ENCODE measurements at places on chromosomes 5 and 9.

DNA sequence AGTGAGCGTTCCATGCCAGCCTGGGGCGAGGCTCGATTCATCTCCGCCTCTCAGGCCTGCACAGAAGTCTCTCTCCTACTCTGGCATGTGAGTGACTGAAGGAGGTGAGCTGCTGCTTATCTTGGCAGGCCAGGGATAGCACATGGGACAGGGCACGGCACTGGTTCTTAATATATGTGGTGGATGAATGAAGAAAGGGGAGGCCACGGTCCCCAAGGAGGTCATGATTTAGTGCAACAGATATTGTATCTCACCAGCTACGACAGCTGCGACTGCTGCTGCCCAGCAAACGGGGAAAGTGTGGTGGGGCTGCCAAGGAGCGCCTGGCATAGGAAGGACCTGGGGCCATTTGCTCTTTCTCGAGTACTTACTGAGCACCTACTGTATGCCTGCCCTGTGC is 19.3 kb upstream of the MAPK9 start:
- no peak for DNase-seq

GRCh38 chr5:169325273-169325672 is 24.3 kb upstream of the SLIT3 start:
- no peak for DNase-seq

GRCh38 chr5:138968601-138969000 is 93.5 kb upstream of the LRRTM2 start:
- no peak for DNase-seq

- no peak for DNase-seq
Observed at GRCh38 chr9:108130905-108131304, 641.3 kb upstream of the KLF4 start.

- DNase-seq: no peak
Observed at GRCh38 chr9:113525831-113526230, 62.3 kb downstream of the RGS3 start.

GRCh38 chr5:172293745-172294342 is 10.3 kb upstream of the UBTD2 start:
- DNase-seq: no peak

- no peak for DNase-seq
Observed at GRCh38 chr9:135100241-135100681, 12.8 kb downstream of the OLFM1 start.

DNA sequence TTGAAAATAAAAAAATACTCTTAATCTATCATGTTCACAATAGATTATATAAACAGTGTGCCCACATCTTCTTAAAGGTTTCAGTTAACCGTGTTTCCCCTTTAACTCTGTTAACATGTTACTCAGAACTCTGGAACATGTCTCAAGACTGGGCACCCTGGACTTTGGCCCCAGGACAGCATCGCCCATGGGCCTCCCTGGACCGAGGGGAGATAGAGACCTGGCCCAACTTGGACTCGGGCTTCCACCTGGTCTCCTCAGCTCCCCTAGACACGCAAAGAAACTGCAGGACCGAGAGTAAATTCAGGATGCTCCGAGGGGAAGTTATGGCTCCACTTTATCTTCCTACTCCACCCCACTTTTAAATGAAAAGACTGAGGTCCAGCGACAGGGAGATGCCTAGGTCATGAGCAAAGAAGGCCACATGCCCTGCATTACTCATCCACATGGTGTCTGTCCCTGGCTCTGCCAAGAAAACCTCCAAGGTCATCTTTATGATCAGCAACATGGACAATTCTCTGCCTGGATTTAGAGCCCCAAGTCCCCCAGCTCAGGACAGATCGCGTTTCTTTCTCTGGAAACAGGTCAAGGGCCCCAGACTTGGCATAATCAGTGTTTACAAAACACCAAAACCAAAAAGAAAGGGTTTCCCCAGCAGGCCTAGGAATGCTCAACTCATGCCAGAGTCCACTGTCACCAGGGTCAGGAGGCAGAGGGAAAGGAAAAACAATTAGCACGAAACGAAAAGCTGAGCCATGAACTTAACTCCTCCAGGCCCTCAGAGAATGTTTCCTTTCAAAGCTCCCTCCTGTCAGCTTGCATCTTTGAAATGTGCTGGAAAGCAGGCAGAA is 17.4 kb downstream of the GPX3 start:
- DNase-seq: no peak

DNA sequence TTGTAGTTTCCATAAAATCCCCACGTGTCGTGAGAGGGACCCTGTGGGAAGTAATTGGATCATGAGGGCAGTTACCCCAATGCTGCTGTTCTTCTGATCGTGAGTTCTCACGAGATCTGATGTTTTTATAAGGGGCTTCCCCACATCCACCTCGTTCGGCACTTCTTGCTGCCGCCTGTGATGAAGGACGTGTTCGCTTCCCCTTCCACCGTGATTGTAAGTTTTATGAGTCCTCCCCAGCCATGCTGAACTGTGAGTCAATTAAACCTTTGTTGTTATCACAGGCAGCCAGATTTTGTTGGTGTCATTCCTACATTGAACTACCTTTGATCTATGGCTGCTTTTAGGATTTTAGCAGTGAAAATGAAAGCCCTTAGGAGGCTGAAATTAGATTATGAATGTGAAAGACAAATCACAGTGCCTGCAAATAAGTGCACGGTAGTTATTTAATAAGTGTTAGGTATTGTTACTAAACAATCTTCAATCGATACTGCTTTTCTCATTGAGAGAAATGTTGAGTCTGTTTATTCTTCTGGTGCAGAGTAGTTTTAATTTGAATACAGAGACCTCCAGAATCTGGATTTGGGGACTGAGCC is 68.0 kb upstream of the C6 start:
- no peak for DNase-seq

DNA sequence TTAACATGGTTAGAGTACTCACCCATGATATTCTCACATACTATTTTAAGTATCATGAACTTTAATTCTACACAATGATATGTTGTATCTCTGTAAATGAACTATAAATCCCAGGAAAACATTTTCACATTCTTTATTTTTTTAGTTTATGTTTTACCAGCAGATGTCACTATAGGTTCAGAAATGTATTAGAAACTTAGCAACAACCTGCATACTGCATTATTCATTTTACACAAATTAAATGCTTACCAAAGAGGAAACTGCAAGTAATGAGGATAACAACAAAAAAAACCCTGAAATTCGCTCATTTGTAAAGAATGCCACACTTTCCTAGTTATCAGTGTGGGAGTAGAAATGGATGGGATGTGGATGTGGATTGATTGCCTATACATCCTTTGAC is 217.5 kb upstream of the OTULINL start:
- no peak for DNase-seq

- DNase-seq: no peak
Observed at GRCh38 chr5:78132507-78132906, 162.0 kb downstream of the AP3B1 start.

GRCh38 chr5:80192507-80193241 is 63.2 kb downstream of the SERINC5 start:
- DNase-seq: no peak

- DNase-seq: no peak
Observed at GRCh38 chr5:124700333-124700732, 46.1 kb downstream of the ZNF608 start.

DNA sequence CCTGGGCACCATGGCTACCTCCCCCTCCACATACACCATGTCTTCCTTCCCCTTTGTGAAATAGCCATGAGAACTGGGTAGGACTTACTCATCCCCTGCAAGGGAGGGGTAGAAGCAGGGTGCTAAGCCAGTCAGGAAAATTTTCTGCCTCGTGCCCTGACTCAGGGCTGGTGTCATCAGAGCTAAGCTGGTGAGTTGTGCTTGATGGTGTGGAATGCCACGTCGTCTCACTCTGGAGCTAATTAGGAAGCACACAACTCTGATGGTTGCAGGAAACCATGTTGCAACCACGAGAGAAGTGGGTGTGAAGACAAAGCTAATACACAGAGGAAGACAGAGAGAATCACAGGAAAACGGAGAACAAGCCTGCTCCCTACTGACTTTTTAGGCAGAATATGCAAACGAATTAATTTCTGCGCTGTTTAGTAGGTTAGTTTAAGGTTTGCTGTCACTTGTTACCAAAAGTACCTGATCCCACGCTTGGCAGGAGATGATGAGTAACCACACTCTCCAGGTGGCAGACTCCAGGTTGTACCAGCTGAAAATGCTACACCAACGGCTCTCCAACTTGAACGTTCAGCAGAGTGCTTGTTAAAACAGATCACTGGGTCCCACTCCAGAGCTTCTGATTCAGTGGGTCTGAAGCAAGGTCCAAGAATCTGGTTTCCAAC is 54.5 kb downstream of the STK10 start:
- no peak for DNase-seq

DNA sequence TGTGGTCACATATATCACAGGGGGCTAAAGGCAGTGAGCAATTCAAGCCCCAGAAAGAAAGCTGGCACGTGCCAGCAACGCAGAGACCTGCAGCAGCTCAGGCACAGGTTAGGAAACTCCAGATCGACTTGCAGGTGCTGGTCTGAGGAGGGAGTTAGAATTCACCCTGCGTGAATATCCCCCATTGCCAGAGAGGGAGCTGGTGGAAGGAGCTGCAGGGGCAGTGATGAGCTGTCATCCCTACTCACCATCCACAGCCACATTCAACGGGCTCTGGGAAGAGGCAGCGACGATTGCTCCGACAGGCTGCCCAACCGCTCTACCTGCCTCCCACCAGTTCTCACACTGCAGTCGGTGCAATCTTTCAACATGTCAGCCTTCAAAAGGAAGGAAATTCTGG is 40.8 kb upstream of the CLK4 start:
- DNase-seq: no peak

- no peak for DNase-seq
Observed at GRCh38 chr5:32991421-32991815, 280.3 kb downstream of the NPR3 start.

GRCh38 chr9:87594194-87594593 is 96.5 kb downstream of the DAPK1 start:
- DNase-seq: no peak

GRCh38 chr5:156687514-156687913 is 162.6 kb upstream of the PPP1R2B start:
- DNase-seq: no peak

DNA sequence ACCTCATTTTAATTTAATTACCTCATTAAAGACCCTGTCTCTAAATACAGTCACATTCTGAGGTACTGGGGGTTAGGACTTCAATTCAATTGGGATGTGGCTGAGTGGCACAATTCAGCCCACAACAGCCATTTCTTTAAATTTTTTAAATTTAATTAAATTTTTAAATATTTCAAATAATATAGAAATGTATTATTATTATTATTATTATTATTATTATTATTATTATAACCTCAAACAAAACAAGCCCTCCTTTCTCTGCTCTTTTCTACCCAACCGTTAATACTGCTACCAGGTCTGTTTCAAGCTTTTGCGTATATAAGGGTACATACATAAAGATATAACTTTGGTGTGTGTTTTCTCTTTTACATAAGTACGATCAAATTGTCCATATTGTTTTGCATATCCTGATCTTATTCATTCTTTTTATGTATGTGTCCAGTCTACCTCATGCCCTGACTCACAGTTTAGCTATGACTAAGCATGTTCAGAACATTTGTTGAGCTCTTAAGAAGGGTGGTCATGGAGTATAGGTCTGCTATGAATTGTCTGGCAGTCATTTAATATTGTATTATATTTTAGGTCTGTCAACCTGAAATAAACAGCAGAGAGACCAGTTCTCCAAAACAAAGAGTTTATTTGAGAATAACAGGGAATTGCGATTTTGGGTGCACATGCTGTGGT is 16.1 kb upstream of the RAB14 start:
- no peak for DNase-seq

GRCh38 chr5:176687247-176687646 is 40.0 kb downstream of the TSPAN17 start:
- DNase-seq: no peak

DNA sequence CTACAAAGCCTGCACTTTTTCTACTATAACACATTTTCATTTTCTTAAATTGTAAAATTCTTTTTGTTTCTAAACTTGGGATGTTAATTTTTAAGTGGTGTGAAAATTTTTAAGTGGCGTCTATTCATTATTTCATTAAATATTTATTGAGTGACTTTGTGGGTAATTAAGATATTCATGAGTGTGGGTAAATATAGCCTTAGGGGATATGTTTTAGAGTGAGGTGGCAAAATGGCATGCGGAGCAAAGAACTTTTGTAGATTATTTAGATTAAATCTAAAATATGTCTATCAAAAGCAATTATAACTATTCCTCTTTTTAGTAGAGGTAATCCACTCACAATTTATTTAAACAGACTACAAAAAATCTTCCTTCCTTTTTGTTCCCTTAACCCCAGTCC is 188.4 kb downstream of the PCSK1 start:
- no peak for DNase-seq

- DNase-seq: no peak
Observed at GRCh38 chr9:113705928-113706519, 170.1 kb upstream of the ZNF618 start.

- no peak for DNase-seq
Observed at GRCh38 chr5:58677650-58678049, 94.8 kb downstream of the RAB3C start.

- DNase-seq: no peak
Observed at GRCh38 chr9:116417464-116417863, 263.9 kb downstream of the PAPPA start.

- DNase-seq: no peak
Observed at GRCh38 chr9:90965226-90966030, 163.8 kb downstream of the SYK start.

- no peak for DNase-seq
Observed at GRCh38 chr9:84000186-84000585, 19.6 kb downstream of the RMI1 start.

- no peak for DNase-seq
Observed at GRCh38 chr9:133869674-133870405, 122.3 kb downstream of the VAV2 start.

DNA sequence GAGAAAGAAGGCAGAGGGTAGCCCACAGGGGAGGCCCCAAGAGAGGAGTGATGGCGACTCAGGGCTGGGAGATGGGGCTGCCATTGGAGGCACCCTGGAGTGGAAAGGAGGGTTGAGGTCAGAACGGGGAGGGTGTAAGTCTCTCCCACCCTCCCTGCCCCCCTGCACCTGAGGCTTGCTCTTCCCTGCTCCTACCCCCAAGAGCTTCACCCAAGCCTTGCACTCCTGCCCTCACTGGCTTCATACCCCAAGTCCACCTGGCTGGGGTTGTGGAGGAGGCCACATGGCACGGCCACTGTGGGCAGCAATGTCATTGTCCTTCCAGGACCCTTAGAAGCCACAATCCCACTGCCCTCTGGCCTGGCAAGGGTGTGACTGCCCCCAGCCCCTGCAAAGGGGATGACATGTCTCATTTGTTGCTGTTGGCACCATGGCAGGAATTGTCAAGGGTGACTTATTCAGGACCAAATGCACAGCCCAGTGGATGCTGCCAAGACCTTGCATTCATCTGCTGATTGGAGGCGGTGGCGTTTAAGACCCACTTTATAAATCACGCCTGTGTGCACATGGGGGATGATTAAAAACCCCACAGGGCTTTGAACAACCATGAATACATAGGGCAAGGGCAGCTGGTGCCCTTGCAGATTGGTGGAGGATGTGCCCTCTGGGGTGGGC is 47.6 kb upstream of the RNU6ATAC start:
- DNase-seq: no peak

GRCh38 chr5:111743512-111743911 is 13.5 kb downstream of the NREP start:
- DNase-seq: no peak

Measured in GM12892 (cell line).